Stimulated activated CD4-positive, alpha-beta T cell treated with anti-CD3 and anti-CD28 coated beads, Interleukin-1b, Interleukin-23, amount 100 ng/mL, for 1 hour (primary cell): ENCODE measurements at places on chromosomes 7 and 10.
A peak's percentile ranks its signal among the peaks of the same experiment; 100 is the strongest.

- DNase-seq: no peak
Observed at GRCh38 chr10:122249303-122249850, 21.7 kb upstream of the BTBD16 start.

GRCh38 chr10:59025981-59026765, 150.3 kb upstream of the PHYHIPL start:
- DNase-seq: no peak

GRCh38 chr10:30231071-30231652, 117.9 kb downstream of the MTPAP start:
- DNase-seq: no peak

DNA sequence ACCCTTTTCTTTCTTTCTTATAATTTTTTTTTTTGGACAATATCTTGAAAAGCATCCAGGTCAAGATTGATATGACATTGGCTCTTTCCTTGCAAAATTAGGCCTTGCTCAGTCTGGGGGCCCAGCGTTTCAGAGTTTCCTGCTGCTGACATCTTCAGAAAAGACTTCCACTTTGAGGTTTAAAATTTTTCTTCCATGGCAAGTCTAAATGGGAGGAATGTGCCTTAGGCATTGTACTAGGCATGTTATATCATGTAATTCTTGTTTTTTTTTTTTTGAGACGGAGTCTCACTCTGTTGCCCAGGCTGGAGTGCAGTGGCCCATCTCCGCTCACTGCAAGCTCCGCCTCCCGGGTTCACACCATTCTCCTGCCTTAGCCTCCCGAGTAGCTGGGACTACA, 48.9 kb upstream of the PDZD8 start:
- DNase-seq: no peak

- no peak for DNase-seq
Observed at GRCh38 chr7:156055206-156055822, 243.1 kb upstream of the SHH start.

DNA sequence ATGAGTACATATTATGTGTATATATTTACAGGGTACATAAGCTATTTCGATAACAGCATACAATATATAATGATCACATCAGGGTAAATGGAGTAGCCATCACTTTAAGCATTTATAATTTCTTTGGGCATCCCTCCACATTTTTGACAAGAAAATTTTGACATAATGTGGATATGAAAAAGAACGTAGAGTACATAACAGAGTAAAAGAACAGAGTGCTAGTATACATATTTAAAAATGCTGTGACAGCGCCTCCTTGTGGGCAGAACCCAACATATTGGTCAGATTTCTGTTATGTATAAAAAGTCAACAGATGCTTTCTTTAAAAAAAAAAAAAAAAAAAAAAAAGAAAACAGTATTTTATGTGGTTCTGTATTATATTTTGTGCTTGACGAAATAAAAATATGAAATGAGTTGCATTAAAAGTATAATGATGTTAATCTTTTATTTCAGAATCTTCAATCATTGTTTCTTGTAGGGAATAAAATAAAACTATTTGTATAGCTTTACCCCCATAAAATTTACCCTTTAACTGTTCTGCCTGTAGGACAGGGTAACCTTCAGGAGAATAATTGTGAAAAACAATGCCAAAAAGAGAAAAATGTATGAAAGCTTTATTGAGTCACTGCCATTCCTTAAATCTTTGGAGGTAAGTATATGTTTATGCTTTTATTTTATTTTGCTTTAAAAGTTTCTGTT, 18.3 kb upstream of the HBP1 start:
- peak; percentile 56 for DNase-seq

DNA sequence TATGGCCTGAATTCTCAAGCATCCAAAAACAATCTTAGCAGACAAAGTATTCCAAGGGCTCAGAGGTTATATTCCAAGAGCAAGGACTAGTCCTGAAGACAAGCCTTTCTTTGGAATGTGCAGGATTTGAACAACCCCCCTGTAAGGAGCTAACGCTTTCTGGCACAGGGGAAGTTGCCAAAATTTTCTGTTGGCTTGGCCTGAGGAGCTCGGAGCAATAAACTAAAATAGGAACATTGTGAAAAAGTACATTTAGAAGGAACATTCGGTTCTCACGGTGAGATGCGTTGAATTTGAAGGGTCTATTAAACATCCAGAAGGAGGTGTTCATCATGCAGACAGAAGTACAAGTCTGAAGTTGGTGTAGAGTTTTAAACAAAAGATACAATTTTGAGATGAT, 1030.5 kb upstream of the CELF2 start:
- no peak for DNase-seq

DNA sequence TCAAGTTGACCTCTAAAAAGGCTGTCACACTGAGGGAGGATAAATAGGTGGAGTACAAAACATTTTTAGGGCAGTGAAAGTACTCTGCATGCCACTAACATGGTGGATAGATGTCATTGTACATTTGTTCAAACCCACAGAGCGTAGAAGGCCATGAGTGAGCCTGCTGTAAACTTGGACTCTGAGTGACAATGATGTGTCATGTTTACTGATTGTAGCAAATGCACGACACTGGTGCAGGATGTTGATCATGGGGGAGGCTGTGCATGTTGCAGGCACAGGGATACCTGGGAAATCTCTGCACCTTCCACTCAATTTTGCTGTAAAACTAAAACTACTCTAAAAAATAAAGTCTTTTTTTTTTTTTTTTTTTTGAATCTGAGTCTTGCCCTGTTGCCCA, 52.5 kb upstream of the GRID1 start:
- DNase-seq: no peak

DNA sequence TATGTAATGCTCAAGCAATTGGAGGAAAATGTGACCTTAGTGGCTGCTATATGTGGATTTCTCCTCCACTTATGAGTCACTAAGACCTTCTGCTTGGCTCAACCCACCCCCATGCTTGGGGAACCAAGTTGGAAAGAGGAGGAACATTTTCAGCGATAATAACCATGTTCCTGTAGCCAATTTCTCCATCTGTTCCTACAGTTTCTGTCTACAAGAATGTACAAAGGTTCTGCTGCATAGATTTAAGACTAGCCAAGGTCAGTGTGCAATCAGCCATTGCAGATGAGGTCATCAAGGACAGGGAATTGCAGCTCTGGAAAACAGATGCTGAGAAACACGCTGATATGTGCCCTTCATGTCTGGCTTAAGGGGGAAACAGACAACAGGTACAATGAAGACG, 5.6 kb upstream of the NRCAM start:
- no peak for DNase-seq

DNA sequence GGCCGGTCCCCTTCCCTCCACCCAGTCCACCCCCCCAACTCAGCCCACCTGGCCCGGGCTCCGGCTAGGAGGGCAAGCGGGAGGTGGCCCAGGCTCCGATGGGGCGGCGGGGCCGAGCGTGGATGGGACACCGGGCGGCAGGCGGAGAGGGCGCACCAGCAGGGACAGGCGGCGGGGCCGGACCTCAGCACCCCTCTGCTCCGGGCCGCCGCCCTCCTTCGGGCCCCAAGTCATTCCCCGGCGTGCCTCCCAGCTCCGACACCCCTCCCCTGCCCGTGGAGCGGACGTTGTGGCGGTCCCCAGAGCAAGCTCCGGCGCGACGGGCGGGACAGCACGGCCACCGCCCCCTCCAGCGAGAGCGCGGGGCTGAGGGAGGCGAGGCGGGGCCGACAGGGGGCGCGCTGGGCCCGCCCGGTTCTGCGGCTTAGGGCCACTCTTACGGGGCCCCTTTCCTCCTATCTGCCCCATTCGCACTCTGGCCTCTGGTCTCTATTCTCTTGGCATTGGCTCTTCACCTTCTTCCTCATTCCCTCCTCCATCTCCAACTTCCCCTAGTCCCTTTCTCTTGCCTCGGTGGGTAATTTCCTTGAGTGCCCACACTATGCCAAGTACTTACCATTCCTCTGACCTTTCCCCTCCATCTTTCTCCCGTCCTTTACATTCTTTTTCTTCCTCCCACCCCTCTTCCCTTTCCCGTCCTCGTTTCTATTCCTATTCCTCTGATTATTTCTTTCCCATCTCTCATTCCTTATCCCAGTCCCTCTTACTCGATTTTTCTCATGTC, 701 bp upstream of the GBX1 start:
- DNase-seq: peak; percentile 42

GRCh38 chr10:110355922-110356627, 51.4 kb upstream of the SMNDC1 start:
- no peak for DNase-seq

- DNase-seq: no peak
Observed at GRCh38 chr7:134874407-134874806, 95.0 kb downstream of the CALD1 start.

GRCh38 chr10:65275296-65275695, 1650.5 kb upstream of the LRRTM3 start:
- DNase-seq: no peak

- DNase-seq: no peak
Observed at GRCh38 chr7:158186864-158187693, 400.5 kb downstream of the PTPRN2 start.

GRCh38 chr10:77820349-77820748, 106.2 kb downstream of the DLG5 start:
- DNase-seq: no peak

DNA sequence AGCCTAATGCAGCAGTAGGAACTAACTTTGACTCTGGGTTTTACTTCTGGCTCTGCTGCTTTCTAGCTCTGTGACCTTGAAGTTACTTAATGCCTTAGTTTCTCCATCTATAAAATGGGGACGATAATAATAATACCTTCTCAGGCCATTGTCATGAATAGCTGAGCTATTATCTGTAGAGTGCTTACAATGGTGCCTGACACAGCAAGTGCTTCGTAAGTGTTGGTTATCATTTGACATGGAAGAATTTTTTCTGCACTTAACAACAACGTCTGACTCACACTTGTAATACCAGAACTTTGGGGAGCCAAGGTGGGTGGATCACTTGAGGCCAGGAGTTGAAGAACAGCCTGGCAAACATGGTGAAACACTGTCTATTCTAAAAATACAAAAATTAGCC, 140.5 kb downstream of the ARL4A start:
- DNase-seq: no peak

- DNase-seq: no peak
Observed at GRCh38 chr10:86601956-86602602, 52.3 kb upstream of the OPN4 start.
